ENCODE measurements at places on chromosomes 11 and 22. TPM values are rescaled to one million over a fixed set of nuclear protein-coding genes. Genes with fewer than 3 reads are reported as not detected.

TMPRSS5 gene
- polyA plus RNA-seq: 1.3 TPM

PKNOX2 gene
- 12.6 TPM for polyA plus RNA-seq

MDK gene
- 862 TPM for polyA plus RNA-seq

PATE2 gene
- not detected for polyA plus RNA-seq

TRPM5 gene
- 2.4 TPM for polyA plus RNA-seq

SEPTIN3 gene
- 10.0 TPM for polyA plus RNA-seq

KLHL35 gene
- 2.4 TPM for polyA plus RNA-seq

DNA sequence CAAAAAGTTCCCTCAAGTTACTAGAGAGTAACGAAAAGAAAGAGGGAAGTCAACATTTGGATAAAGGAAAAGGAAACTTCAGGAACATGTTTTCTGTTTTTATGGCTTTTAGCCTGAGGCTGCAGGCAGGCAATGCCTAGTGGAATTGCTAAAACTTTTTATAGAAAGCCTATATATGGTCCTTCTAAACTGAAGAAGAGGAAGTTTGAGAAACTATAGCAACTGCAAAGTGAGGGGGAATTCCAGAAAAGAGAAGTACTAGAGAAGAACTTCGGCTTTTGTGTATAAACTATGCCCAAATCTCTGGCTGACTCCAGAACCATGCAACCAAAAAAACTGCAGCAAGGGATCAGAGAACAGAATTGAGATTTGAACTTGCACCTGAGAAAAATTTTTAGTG, 74.3 kb upstream of the ARHGAP42 start:
- no peak for DNase-seq

- DNase-seq: no peak
These were observed 2281.8 kb downstream of the LRRC4C start for GRCh38 chr11:39177678-39178077.

DNA sequence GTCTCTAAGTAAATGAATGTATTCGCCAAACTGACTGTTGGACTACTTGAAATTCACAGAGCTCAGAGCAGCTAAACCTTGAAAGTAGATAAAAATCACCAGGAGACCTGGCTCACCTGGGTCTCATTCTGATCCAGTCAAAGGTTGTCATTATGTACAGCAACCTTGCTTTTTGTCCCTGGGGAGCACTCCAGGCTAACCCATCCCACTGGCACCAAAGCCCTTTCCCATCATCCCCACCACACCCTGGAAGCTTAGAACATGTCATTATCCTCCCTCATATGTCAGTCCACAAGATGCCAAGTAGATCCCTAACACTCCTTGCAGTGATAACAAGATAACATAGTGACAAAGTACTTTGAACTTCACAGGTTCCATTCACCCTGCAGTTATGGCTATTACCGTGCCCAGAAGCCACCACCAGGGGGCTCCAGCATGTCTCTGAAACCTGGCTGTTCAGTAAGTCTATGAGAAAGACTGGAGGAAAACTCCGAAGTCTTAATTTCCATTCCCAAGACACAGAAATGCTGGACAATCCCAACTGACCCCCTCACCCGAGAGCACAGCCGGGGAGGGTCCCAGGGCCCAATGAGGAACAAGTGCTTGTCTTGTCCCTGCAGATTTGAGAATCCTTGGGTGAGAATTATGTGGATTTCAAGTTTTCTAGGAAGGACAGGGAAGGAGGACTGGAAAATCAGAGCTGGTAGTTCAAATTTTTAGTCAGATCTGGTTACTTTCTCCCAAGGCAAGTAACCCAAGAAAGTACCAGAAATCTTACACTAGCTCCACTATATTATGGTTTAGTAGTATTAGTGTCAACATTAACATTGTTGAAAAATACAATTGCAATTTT, 43.0 kb upstream of the USP47 start:
- DNase-seq: peak; percentile 36

GRCh38 chr11:117089685-117090084, 8.5 kb downstream of the SIK3 start:
- DNase-seq: no peak

DNA sequence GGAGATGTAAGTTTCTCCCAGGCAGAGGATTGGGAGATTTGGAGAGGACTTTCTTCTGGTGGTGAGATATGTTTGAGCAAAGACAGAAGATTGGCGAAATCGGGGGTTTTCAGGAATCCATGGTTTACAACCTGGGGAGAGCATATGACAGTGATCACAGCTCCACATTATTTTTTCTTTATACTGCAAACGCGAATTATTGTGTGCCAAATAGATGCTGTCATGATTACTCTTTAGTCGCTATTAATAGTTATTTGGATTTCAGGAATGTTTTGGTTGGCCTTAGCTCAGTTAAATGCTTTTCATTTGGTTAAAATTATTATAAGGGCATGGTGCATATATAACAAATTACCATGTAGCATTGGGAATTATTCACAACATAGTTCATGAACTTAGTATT, 15.2 kb downstream of the ATXN10 start:
- DNase-seq: no peak

DNA sequence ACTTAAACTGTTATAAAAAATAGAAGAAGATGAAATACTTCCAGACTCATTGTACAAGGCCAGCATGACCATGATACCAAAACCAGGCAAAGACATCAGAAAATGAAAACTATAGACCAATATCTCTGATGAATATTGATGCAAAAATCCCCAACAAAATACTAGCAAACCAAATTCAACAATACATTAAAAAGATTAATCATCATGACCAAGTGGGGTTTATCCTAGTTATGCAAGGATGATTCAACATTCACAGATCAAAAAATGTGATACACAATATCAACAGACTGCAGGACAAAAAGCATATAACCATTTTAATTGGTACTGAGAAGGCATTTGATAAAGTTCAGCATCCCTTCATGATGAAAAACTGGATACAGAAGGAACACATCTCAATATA, 824.5 kb upstream of the RAG2 start:
- no peak for DNase-seq

- no peak for DNase-seq
These were observed 13.7 kb upstream of the CPT1A start for GRCh38 chr11:68855205-68855981.

DNA sequence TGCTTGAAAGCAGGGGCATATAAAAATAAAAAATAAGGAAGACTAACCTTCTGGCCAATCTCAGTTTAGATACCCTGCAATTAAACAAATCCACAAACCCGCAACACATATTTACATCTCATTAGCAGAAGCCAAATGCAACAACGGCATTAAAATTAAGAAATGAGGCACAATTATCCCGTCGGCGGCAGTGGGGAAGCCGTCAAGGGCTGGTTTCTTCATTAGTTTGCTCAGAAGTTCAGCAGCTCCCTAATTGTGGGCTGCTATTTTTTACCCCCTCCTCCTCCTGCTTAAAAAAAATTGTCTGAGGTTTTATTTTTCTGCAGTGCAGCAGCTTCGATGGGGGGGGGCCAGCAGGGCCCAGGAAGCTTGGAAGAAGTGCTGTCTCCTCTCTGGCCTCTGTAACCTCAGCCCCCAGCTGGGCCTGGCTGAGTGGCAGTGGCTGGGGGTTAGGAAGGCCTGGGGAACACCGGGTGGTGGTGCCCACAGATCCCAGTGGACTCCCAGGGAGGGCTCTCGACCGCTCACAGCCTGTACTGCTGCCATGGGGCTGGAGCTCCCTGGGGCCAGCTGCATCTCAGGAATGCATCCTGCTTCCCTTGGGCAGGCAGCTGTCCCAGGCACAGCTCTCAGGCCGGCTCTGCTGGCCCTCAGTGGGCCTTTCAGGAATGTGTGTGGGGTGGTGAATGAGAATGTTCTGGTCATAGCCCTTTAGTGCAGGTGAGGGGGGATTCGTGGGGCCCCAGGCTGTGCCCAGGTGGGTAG, 148.7 kb upstream of the B3GAT1 start:
- no peak for DNase-seq

- no peak for DNase-seq
These were observed 665.4 kb downstream of the KCNA4 start for GRCh38 chr11:29351301-29351873.

GRCh38 chr22:44572414-44573207, 74.6 kb upstream of the RTL6 start:
- DNase-seq: no peak

GRCh38 chr11:4610258-4610935, 2.4 kb upstream of the TRIM68 start:
- DNase-seq: no peak

- no peak for DNase-seq
These were observed 3.5 kb downstream of the KRTAP5-10 start for GRCh38 chr11:71568704-71569349.

- no peak for DNase-seq
These were observed 666.7 kb downstream of the OPCML start for GRCh38 chr11:132865623-132866022.

DNA sequence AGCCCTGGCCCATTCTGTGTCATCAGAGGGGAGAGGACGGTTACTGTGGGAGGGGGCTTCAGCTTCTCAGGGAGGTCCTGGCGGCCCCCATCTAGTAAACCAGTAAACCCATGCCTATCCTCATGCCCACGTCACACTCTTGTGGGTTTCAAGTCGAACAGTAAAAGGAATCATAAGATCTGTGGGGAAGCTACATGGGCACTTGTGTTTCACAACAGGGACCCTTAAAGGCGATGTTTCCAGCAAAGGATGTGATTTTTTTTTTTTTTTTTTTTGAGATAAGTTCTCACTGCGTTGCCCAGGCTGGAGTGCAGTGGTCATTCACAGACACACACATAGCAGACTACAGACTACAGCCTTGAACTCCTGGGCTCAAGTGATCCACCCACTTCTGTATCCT, 9.2 kb upstream of the PARVG start:
- DNase-seq: no peak

DNA sequence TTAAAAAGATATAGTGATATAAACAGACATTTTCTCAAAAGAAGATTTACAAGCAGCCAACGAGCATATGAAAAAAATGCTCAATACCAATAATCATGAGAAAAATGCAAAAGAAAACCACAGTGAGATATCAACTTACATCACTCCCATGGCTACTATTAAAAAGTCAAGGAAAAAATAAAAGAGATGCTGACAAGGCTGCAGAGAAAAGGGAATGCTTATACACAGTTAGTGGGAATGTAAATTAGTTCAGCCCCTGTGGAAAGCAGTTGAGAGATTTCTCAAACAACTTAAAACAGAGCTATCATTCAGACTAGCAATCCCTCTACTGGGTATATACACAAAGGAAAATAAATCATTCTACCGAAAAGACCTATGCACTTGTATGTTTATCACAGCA, 97.1 kb upstream of the CARD18 start:
- no peak for DNase-seq

DNA sequence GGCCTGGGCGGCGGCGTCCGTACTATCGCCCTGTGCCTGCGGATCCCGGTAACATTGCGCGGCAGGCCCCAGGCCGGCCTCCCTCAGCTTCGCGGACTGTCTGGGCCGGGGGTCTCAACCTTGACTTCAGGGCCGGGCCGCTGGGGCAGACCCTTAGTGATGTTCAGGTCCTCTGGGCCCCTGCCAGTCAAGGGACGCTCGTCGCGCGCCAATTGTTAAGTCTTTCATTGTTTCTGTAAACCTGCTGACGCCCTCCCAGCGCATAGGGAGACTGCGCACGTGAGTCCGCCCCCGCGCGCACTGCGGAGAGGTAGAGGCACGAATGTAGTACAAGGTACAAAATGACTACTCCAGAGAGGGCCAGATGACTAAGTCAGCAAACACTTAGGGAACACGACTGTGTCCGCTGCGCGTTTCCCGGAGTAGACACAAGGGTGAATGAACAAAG, 451 bp upstream of the HDHD5 start:
- DNase-seq: peak; percentile 29

GRCh38 chr22:29992341-29993275, 87.7 kb upstream of the HORMAD2 start:
- DNase-seq: no peak

DNA sequence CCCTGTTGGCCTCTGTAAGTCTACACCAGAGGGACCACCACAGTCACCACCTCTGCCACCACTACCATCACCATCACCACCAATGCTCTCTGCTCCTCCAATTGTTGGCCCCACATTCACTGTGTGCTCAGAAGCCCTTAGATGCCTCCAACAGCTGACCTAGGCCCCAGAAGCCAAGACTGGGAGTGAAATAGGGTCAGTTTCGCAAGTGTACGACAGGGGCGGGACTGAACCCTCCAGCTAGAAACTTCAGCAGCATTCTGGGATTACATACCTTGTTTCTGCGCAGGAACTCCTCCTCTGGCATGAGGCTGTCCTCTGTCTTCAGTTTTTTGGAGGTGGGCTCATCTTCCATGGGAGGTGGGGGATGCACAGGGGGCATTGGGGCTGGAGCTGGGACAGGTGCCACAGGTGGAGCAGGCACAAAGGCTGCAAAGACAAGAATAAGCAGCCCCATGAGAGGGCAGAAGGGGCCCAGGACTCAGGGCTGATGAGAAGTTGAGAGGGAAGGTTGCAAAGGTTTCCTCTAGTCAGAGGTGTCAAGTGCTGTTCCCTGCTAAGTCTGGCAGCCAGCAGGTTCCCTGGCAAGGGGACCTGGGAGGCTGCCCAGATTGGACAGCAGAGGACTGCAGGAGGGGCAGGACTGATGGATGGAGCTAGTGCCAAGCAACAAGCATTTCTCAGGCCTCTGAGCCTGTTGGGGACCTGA, 10.2 kb upstream of the TBC1D10A start:
- no peak for DNase-seq

DNA sequence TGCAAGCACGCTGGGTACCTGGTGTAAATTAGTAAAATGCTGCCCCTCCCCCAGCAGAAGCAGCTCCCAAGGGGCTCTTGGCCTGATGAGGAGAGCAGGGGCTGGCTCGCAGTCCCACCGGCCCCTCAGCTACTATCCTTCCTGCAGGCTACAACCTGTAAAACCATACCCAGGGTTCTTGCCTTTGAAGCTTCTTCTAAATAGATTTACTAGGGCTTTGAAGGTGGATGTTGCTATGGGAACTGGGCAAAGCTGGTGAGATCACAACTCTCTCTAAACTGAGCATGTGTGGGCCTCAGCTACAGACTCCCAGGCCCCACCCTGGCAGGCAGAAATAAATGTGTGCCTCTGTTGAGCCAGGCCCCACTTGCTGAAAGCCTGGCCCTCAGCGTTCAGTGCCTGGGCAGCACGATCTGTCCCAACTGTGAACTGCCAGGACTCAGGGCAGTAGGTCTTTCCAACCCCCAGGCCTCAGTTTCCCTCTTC, 18.5 kb downstream of the CD5 start:
- DNase-seq: no peak

DNA sequence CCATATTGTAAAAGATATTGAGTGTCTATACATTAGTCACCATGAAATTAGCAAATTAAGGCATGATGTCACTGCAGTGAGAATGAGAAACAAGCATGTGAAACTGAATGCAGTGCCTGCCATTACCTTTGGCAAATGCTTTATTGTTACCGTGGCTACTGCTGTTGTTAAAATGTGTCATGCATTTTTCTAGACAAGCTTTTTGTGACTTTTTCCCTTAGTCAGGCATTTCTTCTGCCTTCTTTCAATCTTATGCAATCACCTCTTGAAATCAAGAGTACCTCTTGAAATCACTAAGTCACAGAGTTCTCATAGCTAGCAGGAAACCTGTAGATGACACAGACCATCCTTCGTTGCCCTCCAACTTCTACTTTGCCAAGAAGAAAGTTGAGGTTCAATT, 461.7 kb upstream of the TENM4 start:
- no peak for DNase-seq

Measured in left renal pelvis (tissue), 4 donors.